Stimulated activated CD4-positive, alpha-beta T cell treated with anti-CD3 and anti-CD28 coated beads, Interleukin-12 subunit alpha, Interleukin-12 subunit beta, amount 100 ng/mL, for 4 hours (primary cell): ENCODE measurements at places on chromosomes 4 and X.

DNA sequence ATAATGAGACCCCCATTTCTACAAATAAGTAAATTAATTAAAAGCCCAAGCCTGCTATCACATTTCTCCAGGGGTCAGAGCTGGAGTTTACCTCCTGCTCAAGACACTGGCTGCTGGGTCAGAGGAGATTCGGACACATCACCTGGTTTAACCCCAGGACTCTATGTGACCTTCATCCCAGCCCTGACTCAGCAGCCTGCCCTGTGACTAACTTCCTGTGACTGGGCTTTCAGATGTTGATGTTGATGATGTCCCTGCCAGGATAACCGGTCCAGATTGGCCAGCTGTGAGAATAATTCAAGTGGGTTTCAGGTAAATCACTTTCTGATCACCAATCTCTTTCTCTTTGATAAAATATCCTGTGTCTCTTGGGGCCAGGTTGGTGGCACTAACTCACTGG is 102.4 kb upstream of the MAML3 start:
- DNase-seq = no peak

DNA sequence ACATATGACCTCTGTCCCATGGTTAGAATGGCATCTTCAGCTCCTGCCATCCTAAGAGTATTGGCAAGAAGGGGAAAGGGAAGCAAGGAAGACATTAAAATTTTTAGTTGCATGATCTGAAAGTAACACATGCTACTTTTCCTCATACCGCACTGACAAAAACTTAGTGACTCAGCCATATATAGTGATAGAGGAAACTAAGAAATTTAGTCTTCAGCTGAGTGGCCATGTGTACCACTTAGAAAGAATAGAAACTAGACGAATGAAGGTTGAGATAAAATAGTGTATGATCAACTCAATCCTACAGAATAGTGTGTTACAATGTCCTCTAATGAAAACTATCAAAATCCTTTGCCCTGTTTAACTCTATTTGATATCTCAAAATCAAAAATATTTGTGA is 164.1 kb downstream of the PPP3CA start:
- no peak for DNase-seq

- DNase-seq = peak; percentile 66
These were observed 10.4 kb downstream of the L1CAM start for GRCh38 chrX:153875391-153876111.

GRCh38 chrX:68596871-68597270 is 50.6 kb upstream of the STARD8 start:
- no peak for DNase-seq

- DNase-seq = no peak
These were observed 335.8 kb upstream of the F9 start for GRCh38 chrX:139194571-139195280.

DNA sequence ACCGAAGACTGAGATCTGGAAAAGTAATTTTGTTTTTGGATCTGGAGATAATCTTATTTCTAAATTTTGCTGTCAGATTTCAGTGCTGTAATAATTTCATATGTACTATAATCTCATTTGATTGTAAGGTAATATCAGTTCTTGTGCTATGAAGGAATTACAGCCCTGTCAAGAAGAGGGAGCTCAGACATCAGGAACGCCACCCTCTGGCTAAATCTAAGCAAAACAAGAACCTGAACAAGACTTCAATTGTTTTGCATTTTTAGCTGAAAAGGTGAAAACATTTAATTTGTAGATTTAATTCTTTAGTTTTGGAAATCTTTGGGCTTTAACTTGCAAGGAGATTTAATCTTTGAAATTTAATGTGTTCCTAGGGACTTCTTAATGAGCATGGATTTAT is 525.4 kb upstream of the HS3ST1 start:
- no peak for DNase-seq

GRCh38 chrX:31139961-31140360 is 68.1 kb upstream of the FTHL17 start:
- no peak for DNase-seq

- no peak for DNase-seq
These were observed 444.3 kb upstream of the GRIA3 start for GRCh38 chrX:122739770-122740169.

DNA sequence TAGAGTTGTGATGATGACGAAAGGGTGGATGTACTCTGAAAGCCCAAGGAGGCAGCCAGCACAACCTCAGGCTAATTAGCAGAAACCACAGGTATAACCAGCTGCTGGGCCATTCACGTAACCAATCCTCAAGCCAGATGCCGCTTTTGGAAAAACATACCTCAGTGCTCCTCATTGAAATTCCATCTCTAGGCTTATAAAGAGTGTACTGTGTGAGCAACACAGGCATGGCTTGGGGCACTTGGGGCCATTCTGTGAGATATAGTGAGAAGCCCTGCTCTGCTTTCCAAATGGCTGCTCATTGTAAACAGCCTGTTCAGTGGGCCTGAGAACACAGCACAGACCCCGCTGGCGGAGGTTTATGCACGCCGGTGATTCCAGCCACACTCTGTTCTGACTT is 182.1 kb upstream of the HHIP start:
- DNase-seq = no peak

- no peak for DNase-seq
These were observed 592.0 kb upstream of the GALNTL6 start for GRCh38 chr4:171221181-171221580.

- DNase-seq = no peak
These were observed 47.4 kb upstream of the HOPX start for GRCh38 chr4:56728512-56728911.

DNA sequence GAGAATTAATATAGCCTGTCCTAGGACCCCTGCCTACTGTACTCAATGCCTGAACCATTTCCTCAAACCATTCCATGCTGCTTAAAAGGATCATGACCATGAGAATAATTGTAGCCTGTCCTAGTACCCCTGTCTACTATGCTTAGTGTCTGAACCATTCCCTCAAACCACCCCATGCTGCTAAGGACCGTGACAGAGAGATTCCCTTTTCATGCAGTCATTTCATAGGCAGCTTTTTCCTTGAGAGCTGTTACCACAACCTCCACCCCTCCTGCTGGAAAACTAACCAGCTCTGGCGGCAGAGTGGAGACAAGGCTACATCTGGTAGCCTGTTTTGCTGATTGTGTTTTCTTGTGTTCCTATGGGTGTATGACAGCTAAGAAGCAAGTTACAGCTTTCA is 174.9 kb upstream of the SMARCAD1 start:
- no peak for DNase-seq

- DNase-seq = no peak
These were observed 7.3 kb downstream of the TSR2 start for GRCh38 chrX:54447461-54447860.

- DNase-seq = no peak
These were observed 14.2 kb upstream of the MID1 start for GRCh38 chrX:10634392-10635161.

DNA sequence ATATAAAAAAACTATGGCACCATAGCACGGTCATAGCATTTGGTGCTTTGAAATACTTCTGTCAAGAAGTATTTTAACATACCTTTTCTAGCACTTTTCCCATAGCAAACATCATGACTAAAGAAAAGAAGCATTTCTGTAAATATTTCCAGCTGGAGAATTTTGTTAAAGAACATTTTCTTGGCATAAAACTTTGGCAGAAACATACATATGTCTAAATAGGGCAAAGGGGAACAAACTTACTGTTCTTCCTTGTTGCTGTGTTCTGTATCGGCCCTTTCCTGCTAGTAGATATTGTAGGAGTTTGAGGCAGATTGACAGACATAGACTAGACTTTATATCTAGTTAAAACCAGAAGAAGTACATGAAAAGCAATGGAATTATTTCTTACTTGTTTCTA is 2368.5 kb downstream of the PCDH7 start:
- DNase-seq = no peak

DNA sequence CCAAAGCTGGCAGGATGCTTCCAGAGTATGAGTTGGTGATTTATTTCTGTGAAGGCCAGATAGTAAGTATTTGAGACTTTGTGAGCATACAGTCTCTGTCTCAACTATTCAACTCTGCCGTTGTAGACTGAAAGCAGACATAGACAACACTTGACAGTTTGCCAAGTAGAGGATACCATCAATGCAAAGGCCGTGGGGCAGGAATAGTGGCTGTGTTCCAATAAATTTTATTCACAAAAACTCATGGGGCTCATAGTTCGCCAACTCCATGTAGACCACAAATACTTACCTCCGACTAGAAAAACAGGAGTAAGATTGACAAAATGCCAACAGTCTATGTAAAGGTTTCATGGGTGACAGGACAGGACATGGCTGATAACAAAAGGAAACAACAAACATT is 3.7 kb upstream of the PIR start:
- DNase-seq = no peak

- no peak for DNase-seq
These were observed 627 bp upstream of the FAT4 start for GRCh38 chr4:125313989-125314667.

DNA sequence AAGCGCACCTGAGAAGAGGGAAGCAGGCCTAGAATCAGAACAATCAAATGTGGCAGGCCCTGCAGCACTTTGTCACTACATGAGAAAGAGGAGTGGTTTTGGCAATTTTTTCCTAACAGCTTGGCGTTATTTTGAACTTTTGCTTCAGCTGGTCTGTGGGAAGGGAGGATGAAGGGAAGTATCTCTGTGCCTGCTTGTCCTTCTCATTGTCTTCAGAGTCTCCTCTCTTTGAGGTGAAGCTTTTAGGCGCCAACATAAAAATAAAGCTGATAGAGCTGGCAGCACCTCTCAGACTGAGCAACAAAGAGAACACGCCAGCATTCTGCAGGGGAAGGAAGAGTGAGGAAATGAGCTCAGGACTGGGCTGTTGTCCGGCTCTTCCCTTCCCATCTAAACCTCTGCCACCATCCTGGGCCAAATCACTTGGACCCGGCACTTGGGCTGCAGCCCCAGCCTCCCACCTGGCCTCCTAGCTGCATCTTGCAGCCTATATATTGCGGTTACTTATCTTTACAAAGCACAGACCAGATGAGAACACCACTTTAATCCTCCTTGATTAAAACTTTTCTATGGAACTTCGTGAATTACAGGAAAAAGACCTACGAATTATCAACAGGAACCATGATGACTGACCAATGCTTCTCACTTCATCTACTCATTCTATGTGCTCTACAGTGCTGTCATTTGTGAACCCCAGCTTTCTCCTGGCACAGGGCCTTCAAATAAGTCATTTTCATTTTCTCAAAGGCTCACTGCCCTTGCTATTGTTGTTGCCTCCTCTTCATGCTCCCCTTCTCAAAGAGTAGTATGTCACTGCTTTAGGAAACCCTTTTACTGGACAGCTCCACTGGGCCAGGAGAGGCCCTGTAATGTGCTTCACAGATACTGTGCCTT is 476.4 kb upstream of the HS3ST1 start:
- no peak for DNase-seq

DNA sequence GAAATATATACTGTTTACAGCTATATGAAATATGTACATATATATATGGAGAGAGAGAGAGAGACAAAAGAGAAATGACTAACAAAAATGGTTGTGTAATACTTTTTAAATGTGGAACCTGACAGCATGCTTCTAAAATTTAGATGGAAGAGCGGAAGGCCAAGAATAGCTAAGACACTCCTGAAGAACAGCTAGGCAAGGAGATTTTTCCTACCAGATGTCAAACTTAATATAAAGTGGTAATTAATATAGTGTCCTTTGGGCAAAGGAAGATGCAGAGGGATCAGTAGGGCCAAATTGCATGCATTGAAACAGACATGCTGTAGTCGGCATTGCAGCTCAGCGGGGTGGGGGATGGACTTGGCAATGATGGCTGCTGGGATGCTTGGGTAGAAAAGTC is 45.2 kb downstream of the ADD1 start:
- no peak for DNase-seq

- no peak for DNase-seq
These were observed 53.9 kb downstream of the LRP2BP start for GRCh38 chr4:185341841-185342240.

GRCh38 chr4:139202991-139203390 is 26.0 kb upstream of the ELF2 start:
- no peak for DNase-seq

- DNase-seq = no peak
These were observed 35.9 kb downstream of the SLC9A6 start for GRCh38 chrX:136021160-136021559.

DNA sequence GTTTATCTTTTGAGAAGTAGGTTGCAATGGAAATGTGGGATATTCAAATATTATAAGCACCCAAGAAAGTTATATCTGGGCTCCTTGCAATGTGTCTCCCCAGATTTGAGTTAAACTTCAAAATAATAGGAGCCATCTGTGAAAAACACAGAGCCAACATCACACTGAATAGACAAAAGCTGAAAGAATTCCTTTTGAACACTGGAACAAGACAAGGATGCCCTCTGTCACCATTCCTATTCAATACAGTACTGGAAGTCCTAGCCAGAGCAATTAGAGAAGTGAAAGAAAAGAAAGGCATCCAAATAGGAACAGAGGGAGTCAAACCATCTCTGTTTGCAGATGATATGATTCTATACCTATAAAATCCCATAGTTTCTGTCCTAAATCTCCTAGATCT is 114.3 kb upstream of the IL1RAPL1 start:
- no peak for DNase-seq

GRCh38 chr4:100420571-100420970 is 97.3 kb downstream of the EMCN start:
- DNase-seq = no peak

GRCh38 chr4:124970011-124970410 is 257.5 kb upstream of the ANKRD50 start:
- DNase-seq = no peak

GRCh38 chr4:101187841-101188240 is 159.5 kb downstream of the PPP3CA start:
- no peak for DNase-seq

GRCh38 chr4:152962150-152962549 is 26.0 kb downstream of the FHDC1 start:
- no peak for DNase-seq

GRCh38 chrX:23749576-23749975 is 6.5 kb upstream of the ACOT9 start:
- no peak for DNase-seq

DNA sequence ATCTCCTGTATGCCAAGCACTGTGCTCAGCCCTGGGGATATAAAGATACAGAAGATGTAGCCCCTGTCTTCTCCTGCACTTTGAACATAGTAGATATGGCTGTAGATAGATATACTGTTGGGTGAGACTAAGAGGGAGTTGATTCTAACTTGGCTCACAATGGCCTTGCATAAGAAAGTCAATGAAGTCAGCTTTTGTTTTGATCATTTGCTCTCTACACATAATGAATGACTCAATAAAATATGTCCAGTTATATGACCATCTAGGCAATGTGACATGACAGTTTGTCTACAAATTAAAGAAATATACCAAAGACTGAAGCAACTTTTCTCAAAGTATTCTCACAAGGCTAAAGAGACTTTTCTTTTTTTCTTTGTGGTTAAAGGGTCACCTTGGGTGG is 147.6 kb upstream of the DIPK2B start:
- no peak for DNase-seq

- DNase-seq = peak; percentile 39
These were observed 426 bp downstream of the SLBP start for GRCh38 chr4:1711571-1712215.

DNA sequence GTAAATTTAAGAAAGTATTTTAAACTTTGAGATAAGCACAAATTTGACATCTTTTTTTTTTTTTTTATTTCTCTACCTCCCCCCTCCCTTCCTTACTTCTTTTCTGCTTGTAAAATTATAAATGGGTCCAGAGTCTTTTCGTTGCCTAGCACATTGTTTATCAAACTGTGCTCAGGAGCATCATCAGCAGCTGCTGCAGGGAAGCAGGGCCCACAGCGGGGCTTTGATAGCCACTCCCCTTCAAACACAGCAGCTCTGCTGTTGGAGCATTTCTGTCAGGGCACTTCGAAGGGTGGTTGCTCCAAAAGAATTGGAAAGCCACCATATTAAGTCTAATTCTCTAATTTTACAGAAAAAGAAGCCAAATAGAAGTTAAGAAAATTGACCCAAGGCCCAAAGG is 588.3 kb downstream of the SPRY1 start:
- DNase-seq = no peak
